NK-92 treated with Interleukin-12 subunit alpha and Interleukin-12 subunit beta, amount 100 ng/mL, for 24 hours (cell line): ENCODE measurements at places on chromosomes 3 and 15.

- no peak for DNase-seq
Observed at GRCh38 chr3:38689774-38690173, 40.3 kb upstream of the SCN5A start.

DNA sequence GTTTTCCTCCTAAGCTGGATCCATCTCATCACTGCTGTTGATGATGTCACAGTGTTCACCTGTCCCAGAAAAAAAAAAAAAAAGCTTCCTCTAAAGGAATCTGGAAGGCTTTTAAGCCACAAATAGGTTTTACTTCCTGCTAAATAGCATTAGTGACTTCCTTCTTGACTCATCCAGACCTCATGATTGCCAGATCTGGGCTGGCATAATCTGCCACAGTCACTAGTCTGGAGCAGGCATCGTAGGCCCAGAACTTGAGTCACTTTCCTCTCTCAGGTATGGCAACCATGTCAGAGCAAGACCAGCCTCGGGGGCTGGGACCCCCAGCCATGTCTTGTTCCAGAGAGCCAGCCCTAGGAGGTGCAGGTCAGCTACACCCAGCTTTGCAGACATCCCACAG is 266.5 kb upstream of the CADM2 start:
- DNase-seq: no peak

DNA sequence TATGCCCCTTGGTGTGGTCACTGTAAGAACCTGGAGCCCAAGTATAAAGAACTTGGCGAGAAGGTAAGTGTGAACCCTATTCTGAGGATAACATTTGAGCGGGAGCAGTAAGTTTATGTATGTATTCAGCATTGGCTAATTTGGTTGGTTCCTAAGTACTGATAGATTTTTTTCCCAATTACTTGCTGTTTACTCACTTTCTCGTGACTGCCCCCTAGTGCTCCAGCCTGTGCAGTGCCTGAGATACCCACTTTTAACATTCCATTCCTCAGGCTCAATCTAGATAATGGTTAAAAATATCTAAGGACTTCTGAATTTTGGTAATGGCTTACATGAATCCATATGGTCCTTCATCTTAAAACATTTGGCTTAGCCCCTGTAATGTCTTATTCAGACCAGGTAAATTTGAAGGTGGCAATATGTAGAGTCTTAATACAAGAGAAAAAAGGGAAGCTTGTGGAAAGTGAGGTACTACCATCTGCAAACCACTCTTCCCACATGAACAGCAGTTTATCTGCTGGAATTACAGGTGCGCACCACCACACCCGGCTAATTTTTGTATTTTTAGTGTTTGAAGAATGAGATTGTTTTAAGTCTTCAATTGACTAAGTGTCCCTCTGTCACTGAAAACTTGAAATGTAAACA is 7.1 kb downstream of the ELL3 start:
- DNase-seq: no peak

GRCh38 chr15:56215769-56216168 is 27.9 kb downstream of the RFX7 start:
- DNase-seq: no peak

DNA sequence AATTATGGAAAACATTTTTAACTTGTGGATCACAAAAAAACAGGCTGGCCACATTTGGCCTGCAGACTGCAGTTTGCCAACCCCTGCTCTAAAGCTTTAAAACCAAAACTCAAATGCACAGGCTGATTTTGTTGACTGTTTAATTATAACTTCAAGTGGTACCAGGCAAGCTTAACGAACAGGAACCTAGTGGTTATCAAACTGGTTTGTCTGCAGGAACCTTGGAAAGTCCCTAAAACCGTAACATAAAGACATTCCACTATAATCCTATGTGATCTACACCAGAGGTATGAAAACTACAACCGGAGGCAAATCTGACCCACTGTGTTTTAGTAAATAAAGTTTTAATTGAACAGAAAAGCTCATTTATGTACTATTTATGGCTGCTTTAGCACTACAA is 52.4 kb downstream of the TBL1XR1 start:
- no peak for DNase-seq

- no peak for DNase-seq
Observed at GRCh38 chr3:61646851-61647525, 85.6 kb downstream of the PTPRG start.

- no peak for DNase-seq
Observed at GRCh38 chr3:122025296-122025695, 3.2 kb upstream of the ILDR1 start.

DNA sequence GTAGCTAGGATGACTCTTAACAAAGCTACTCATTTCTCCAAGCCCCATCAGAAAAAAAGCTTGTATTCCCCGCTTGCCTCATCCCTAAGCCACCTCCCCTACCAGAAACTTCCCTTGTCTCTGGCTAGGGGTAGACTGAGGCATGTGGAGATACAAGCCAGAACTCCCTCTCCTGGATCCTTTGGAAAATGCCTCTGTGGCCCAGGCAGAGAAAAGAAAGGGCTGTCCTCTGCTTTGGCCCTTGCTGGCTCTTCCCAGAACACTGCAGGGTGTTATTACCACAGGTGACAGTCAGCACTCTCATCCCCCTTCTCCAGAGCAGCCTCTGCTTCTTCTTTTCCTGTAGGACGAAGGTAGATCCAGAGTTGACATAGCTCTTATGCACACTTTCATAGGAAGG is 15.2 kb downstream of the RMDN3 start:
- no peak for DNase-seq

GRCh38 chr15:45183511-45183910 is 4.3 kb downstream of the SHF start:
- DNase-seq: no peak

GRCh38 chr15:33831646-33832045 is 136.7 kb upstream of the CHRM5 start:
- DNase-seq: no peak

DNA sequence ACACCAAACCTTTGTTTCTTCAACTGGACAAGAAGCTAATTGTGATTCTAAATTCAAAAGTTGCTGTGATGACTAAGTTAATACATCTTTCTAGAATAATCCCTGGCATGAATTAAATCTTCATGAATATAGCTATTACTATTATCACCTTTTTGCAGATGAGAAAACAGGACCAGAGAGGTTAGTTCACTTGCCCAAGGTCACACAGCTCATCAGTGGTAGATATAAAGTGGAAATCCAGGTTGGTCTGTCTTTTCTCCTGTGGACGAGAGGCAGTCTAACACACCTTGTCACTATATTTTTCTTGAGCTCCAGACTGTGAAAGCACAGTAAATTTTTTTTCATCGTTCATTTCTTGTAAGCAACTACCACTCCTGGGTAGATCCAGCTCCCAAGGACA is 247.6 kb upstream of the LRTM1 start:
- no peak for DNase-seq

DNA sequence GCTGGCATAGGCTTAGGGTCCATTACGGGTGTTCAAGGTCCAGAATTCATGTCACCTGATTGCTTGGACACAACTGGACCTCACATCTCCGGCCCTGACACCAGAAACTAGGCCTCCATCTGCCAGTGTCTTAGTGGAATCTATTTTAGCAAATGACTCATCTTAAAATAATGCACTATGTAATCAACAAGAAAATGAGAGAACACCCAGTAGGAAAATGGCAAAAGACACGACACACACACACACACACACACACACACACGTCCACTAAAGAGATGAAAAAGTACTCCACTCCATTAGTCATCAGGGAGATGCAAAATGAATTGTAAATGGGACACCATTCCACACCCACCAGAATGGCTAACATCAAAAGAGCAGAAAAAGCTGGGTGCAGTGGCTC is 11.2 kb downstream of the APBA2 start:
- no peak for DNase-seq

- no peak for DNase-seq
Observed at GRCh38 chr3:160451602-160452001, 2.0 kb upstream of the TRIM59 start.

GRCh38 chr3:36580716-36581115 is 183.6 kb downstream of the DCLK3 start:
- DNase-seq: no peak

DNA sequence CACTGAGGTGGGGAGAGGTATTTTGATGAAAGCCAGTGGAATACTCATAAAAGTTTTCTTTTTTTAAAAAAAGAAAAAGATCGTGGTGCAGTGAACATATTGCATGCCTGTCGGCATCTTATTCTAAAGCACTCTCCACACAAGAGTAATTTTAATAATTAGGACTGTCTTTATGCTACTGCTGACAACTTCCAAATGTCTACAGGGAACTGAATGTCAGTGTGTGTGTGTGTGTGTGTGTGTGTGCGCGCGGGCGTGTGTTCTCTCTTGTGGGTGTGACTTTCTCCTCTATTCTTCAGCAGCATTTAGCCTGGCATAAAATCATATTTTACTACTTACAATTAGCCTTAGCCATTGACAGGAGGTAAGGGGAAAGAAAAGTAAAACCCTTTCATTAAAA is 268.5 kb downstream of the C3orf38 start:
- no peak for DNase-seq
